ENCODE measurements at places on chromosomes 13 and 19.

DNA sequence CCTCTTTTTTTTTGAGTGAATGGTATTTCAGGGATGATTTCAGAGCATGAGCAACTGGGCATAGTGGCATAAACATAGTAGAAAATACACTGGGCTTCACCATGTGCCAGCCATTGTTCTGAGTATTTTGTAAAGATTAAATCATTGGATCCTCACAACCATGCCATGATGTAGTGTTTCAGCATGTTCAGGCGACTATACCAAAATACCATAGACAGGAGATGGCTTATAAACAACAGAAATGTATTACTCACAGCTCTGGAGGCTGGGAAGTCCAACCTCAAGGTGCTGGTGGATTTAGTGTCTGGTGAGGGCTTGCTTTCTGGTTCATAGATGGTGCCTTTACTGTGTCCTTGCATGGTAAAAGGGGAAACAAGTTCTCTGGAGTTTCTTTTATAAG, 101.5 kb upstream of the KL start:
- DNase-seq: no peak

- DNase-seq: no peak
These were observed 38.7 kb upstream of the FLT1 start for GRCh38 chr13:28533441-28534166.

DNA sequence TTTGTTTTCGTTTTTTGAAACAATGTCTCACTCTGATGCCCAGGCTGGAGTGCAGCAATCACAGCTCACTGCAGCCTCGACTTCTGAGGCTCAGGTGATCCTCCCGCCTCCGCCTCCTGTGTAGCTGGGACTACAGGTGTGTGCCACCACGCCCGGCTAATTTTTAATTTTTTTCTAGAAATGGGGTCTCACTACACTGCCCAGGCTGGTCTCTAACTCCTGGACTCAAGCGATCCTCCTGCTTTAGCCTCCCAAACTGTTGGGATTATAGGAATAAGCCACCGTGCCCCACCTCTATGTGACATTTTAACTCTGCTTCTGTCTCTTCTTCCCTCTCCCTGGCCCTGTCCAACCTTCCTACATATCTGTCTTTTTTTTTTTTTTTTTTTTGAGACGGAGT, 5.1 kb downstream of the ATP1A3 start:
- DNase-seq: no peak

GRCh38 chr13:30745906-30746686, 10.8 kb downstream of the ALOX5AP start:
- DNase-seq: no peak

- no peak for DNase-seq
These were observed 23.3 kb downstream of the GGACT start for GRCh38 chr13:100565286-100565685.

- DNase-seq: no peak
These were observed 15.4 kb upstream of the CD22 start for GRCh38 chr19:35313587-35313986.

DNA sequence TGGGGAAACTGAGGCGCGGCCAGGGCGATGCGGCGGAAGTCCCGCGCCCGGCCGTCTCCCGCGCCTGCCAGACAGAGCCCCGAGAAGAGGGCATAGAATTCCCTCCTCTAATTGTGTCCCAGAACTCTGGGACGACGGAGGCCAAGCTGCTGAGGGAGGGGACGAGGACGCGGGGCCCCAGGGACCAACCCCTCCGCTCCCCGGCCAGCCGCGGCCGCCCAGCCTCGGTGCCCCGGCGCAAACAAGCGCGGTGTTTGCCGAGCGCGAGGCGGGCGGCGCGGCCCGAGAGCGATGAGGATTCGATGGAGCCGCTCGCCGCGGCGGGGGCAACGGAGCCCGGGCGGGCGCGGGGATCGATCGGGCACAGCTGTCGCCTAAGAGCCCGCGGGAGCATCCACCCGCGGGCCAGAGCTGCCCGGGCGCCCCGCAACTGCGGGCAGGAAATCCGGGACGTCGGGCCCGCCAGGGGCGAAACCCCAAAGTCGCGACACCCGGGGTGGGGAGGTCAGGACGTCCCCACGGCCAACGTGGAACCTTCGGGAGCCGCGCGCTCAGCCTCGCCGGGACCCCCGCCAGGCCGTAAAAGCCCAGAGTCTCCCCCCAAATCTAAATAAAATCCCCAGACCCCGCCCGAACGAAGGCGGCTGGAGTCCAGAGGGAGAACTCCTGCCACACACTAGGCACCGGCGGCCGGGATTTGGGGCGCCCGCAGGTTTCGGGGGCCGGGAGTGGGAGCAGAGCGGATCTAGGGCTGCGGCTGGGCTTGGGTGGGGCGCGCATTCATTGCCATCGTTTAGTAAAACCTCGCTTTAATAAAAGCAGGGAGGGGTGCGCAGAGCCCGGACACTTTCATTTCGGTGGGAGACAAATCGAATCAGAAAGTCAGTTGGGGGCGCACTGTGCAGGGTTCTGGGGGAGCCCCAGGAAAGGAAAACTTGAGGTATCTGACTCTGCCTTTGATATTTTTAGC, 3.6 kb upstream of the ONECUT3 start:
- no peak for DNase-seq

DNA sequence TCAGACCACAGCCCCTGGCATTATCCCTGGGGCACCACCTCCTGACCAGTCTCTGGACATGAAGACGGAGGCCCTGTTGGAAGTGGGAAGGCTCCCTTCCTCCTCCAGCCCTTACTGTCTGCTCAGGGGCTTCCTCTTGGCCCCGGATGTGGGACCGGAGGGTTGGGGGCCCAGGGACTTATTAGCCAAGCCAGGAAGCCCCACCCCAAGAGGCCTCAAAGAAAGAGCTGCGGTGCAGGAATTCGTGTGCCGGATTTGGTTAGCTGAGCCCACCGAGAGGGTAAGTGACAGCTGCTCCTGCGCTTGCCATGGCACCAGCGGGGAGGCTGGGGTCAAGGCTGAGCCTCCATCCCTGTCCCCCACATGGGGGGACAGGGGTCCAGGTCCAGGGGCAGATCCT, at the start of gene RETN:
Gene RETN (plus strand): TSS at position 208 of the 400 bp plus-strand sequence. CDS start 278 bp downstream, outside the sequence.
- DNase-seq: no peak

DNA sequence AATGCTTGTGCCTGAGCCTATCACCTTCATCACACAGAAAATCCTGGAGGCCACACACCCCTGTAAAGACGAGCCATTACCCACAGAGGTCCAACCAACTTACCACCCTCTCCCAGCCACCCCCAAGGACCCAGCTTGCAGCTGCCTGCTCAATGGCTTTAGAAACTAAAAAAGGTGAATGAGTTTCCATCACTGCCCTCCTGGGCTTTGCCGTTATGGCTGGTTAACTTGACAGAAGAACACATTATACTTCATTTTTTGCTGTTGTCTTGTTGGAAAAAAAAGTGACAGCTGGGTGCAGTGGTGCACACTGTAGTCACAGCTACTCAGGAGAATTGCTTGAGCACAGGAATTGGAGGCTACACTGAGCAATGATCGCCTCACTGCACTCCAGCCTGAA, 17.4 kb upstream of the FEM1A start:
- DNase-seq: no peak

GRCh38 chr19:55643003-55643886, at the start of gene ZNF581:
ZNF581 (plus strand) TSS chr19:55643649; CDS start chr19:55644572, 923 bp downstream.
- DNase-seq: no peak

DNA sequence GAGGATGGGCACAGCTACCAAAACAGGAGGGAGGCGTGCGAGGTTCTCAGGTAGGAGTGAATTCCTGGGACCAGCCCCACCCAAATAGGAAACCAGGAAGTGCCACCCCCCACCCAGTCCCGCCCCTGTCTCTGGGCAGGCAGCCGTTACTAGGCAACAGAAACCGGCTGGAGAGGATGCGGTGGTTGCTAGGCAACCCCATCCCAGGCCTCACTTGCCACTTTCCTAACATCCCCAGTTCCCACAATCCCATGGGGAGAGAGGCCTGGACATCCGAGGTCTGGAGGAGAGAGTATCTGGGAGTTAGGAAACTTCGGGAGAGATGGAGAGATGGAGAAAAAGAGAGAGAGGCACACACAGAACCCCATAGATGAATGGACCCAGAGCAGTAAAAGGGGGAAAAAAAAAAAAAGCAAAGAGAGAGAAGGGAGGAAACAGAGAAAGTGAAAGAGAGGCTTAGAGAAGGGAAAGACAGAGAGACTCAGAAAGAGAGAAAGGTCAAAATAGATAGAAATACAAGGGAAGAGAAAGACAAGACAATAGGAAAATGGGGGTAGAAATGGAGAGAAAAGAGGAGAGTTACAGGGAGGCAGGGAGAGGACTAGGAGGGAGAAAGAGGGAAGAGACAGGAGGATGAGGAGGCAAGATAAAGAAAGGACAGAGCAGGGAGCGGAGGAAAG, 3.8 kb downstream of the GRIK5 start:
- DNase-seq: no peak

DNA sequence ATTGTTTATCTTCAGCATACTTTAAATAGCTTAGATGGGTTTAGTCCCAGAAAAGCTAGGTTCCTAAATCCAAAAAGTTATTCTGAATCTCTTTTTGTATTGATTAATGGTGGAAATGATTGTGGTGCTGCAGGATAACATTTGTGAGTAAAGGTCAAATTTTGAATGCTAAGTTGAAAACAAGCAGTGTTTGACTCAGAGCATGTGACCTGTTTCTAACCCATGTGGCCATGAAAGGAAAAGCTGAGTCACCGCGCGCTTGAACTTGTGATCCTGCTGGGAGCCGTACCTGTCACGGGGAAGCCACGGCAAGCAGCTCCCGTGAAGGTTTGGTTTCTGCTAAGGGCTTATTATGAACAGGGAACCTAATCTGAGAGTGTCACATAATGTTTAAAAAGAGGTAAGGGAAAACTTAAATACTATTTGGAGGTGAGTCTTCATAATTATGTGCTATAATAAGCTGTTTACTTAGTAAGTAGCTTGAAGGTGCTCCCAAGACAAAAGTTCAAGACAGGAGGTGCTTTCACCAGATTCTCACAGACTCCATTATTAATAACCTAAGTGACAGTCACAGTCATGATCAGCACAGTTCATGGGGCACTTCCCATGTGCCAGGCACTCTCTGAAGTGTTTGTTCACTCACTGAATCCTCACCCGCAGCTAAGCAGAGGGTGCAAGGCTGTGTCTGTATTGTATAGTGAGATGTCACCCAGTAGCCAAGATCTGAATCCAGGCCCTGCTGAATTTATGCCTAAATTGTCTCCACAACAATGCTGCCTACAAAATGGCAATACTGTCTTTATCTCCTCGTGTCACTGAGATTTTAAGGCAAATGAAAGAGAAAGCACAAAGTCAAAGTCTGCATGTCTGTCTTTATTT, 286.5 kb downstream of the MYO16 start:
- peak; percentile 50 for DNase-seq

GRCh38 chr19:42488783-42489521, 39.3 kb downstream of the CEACAM1 start:
- no peak for DNase-seq

DNA sequence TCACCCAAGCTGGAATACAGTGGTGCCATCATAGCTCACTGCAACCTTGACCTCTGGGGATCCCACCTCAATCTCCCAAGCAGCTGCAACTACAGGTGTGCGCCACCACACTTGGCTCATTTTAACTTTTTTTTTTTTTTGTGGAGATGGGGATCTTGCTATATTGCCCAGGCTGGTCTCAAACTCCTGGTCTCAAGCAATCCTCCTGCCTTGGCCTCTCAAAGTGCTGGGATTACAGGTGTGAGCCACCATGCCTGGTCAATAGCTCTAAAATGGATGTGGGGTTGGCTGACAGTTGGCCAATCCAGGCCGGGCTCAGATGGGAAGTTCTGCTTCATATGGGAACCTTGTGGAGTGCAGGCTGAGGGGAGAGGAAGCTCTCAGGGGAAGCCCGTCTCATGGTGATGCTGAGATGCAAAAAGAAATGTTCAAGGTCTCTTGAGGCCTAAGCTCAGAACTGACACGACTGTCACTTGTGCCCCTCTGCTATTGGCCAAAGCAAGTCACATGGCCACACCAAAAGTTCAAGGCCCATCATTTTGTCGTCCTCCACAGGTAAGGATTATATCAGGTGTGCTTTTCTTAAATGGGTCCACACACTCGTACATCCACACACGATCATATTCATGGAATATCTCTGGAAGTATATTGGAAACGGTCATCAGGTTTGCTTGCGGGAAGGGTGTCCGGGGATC, 6.8 kb upstream of the KLC3 start:
- DNase-seq: no peak

- DNase-seq: no peak
These were observed 92.1 kb downstream of the ATP11A start for GRCh38 chr13:112781881-112782361.

- no peak for DNase-seq
These were observed 135.1 kb downstream of the GPC6 start for GRCh38 chr13:93361703-93362102.

GRCh38 chr13:31468114-31468902, 268.5 kb downstream of the B3GLCT start:
- DNase-seq: no peak

DNA sequence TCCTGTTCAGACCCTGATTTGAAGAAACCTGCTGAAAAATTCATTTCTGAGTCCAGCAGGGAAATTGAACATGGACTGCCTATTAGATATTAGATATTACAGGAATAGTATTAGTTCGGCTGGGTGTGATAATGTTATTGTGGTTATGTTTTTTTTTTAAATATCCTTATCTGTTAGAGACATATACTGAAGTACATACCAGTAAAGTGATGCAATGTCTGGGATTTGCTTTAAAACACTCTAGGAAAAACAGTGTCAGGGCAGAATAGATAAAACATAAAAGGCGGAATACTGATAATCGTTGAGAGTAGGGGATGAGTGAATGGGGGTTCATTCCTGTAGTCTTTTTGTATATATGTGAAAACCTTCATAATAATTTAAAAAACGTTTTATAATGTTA, 28.7 kb upstream of the AMER2 start:
- no peak for DNase-seq

- DNase-seq: no peak
These were observed 7.1 kb upstream of the KLK5 start for GRCh38 chr19:50959731-50960500.

- no peak for DNase-seq
These were observed 175.2 kb downstream of the PAN3 start for GRCh38 chr13:28313579-28313978.

DNA sequence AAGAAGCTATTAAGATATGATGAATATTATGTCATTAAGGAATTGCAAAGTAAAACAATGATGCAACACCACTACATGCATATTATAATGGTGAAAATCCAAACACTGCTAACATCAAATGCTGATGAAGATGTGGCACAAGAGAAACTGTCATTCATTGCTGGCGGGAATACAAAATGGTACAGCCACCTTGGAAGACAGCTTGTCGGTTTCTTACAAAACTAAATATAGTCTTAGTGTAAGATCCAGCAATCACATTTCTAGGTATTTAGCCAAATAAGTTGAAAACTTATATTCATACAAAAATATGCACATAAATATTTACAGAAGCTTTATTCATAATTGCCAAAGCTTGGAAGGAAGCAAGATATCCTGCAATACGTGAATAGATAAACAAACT, 114.9 kb upstream of the EDNRB start:
- no peak for DNase-seq

DNA sequence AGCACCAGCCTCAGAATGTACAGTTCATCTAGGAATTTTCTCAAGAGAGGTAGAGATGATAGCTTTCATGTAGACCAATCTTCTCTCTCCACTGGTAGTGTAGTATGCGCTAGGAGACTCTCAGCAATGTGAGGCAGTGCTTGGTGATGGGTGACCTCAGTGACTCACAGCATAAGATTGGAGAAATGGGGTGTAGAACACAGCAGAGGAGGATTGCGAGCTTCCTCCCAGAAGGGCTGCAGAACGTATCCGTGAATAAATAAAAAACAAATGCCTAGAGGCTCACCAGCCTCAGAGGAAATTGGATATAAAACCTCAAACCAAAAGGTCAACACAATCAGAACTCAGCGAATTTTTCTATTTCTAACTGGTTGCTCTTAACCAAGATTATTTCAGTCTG, 182.9 kb upstream of the RXFP2 start:
- peak; percentile 19 for DNase-seq

Measured in GM04504 (cell line).